ENCODE measurements at places on chromosomes 7 and 10. TPM values are rescaled to one million over a fixed set of nuclear protein-coding genes. Genes with fewer than 3 reads are reported as not detected.

DNA sequence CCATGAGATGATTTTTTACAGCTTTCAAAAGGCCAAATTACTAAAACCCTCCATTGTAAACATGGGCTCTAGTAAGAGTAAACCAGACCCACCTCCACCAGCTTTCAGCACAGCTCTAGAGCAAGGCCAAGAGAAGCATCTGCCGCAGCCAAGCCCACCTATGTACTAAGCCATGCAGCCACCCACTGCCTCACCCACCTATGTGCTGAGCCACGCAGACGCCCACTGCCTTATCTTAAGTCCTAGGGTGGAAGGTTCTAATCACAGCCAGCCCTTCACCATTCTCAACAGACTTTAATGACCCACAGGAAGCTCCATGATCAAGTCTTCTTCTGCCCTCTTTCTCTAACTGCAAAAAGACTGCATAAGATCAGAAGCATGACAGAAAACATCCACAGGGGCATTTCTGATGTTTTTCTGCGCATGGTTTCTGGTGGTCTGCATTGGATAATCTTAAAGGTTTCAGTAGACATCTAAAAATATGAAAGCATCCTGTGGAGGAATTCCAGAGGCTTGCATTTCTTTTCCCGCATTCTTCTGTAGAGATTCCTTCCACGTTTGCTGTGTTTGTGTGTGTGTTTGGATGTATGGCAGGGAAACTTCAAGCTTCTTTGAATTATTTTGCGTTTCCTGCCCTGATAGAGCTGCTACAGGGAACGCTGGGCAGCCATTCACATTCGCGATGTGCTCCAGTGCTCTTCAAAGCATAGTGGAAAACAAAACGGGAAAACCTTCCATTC lies 286.1 kb upstream of the KLF6 start:
- no peaks in the 10 kb centered on the region for H3K27me3 ChIP-seq
- no peak for DNase-seq
- H3K4me3 ChIP-seq, result no peak overlapping the region
- H3K27ac ChIP-seq, result no peak overlapping the region
- no peaks in the 10 kb centered on the region for H3K36me3 ChIP-seq

The MMD2 gene
- not detected for total RNA-seq

The FEZF1 gene
- total RNA-seq, result not detected

The CYP2C8 gene
- total RNA-seq, result not detected

GRCh38 chr10:26407406-26407969 lies 30.7 kb upstream of the APBB1IP start:
- DNase-seq, result no peak
- no peak overlapping the region for H3K4me3 ChIP-seq
- H3K27me3 ChIP-seq, result no peaks in the 10 kb centered on the region
- H3K27ac ChIP-seq, result no peak overlapping the region

The POP7 gene
- 23.3 TPM for total RNA-seq

The AOC1 gene
- total RNA-seq, result not detected

- H3K4me1 ChIP-seq, result no peaks in the 10 kb centered on the region
- H3K36me3 ChIP-seq, result no peaks in the 10 kb centered on the region
- no peaks in the 10 kb centered on the region for H3K27me3 ChIP-seq
- no peak overlapping the region for H3K4me3 ChIP-seq
- no peak overlapping the region for H3K27ac ChIP-seq
Observed at GRCh38 chr7:48511080-48511479, 339.8 kb downstream of the ABCA13 start.

- H3K4me3 ChIP-seq, result no peak overlapping the region
- H3K27me3 ChIP-seq, result no peaks in the 10 kb centered on the region
- no peaks in the 10 kb centered on the region for H3K4me1 ChIP-seq
- H3K27ac ChIP-seq, result no peak overlapping the region
Observed at GRCh38 chr7:87375662-87376435, 30.4 kb downstream of the CROT start.

The TRIP6 gene
- 8.5 TPM for total RNA-seq

GRCh38 chr10:97849687-97850402 lies at the start of gene GOLGA7B:
Gene GOLGA7B, plus strand, starts transcription at chr10:97849843. Its CDS starts 461 bp downstream, at chr10:97850304.
- H3K36me3 ChIP-seq, result no peaks in the 10 kb centered on the region
- peak; percentile 88 for DNase-seq
- peak within 1 kb of the TSS; percentile 46 for H3K27ac ChIP-seq
- H3K27me3 ChIP-seq, result peaks cover 79% of the 10 kb centered on the region
- peaks cover 6% of the 10 kb centered on the region for H3K4me1 ChIP-seq

The AZGP1 gene
- 57.1 TPM for total RNA-seq

DNA sequence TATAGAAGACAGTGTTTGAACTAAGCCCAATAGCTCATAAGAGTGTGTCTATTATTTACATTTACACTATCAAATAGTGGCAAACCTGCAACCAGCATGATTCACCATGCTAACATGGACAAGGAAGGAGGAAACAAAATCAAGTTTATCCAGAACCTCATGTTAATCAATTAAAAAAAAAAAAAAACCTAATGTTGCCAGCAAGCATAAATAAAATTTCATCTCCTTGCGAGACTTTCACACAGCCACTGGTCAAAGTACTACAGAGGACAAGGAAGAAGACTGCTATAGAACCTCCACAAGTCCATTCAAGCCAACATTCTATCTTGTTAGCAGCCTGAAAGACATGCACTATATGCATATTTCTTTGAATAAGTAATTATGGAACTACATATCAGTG lies 9.7 kb downstream of the TM9SF3 start:
- no peak overlapping the region for H3K4me3 ChIP-seq
- peaks cover 91% of the 10 kb centered on the region for H3K4me1 ChIP-seq
- H3K36me3 ChIP-seq, result peaks cover 10% of the 10 kb centered on the region
- no peaks in the 10 kb centered on the region for H3K27me3 ChIP-seq

The GNGT1 gene
- total RNA-seq, result not detected

DNA sequence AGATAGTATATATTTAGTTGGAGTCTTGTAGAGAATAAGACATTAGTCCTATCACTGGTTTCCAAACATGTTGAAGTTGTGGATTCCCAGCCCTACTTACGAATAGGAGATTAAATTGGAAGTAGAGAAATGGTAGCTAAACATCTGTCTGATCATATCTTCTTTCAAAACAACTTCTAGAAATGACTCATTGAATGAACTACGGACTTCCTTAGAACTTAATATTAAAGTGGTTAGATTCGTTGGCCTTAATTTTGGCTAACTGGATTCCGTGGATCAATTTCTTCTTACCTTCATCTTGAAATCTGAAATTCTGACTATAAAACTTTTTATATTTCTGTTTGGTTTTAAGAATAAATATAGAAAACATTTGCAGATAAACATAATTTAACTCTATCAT lies 3.4 kb downstream of the PHF14 start:
- H3K4me1 ChIP-seq, result peaks cover 8% of the 10 kb centered on the region
- no peaks in the 10 kb centered on the region for H3K36me3 ChIP-seq
- H3K27me3 ChIP-seq, result no peaks in the 10 kb centered on the region

The GAD2 gene
- not detected for total RNA-seq

GRCh38 chr7:79292834-79293233 lies 160.6 kb downstream of the MAGI2 start:
- H3K27ac ChIP-seq, result peak overlapping the region; percentile 23
- H3K4me3 ChIP-seq, result no peak overlapping the region
- H3K27me3 ChIP-seq, result no peaks in the 10 kb centered on the region
- no peak for DNase-seq

GRCh38 chr7:113373863-113374262 lies 255.5 kb upstream of the SMIM30 start:
- H3K27me3 ChIP-seq, result no peaks in the 10 kb centered on the region
- no peaks in the 10 kb centered on the region for H3K36me3 ChIP-seq
- no peak overlapping the region for H3K4me3 ChIP-seq

GRCh38 chr7:45573661-45574415 lies at the start of gene ADCY1:
Gene ADCY1, plus strand, starts transcription at chr7:45574368. Its CDS starts 176 bp downstream, at chr7:45574544.
- peak within 1 kb of the TSS; percentile 53 for H3K4me3 ChIP-seq
- no peak for DNase-seq
- no peaks in the 10 kb centered on the region for H3K27me3 ChIP-seq

DNA sequence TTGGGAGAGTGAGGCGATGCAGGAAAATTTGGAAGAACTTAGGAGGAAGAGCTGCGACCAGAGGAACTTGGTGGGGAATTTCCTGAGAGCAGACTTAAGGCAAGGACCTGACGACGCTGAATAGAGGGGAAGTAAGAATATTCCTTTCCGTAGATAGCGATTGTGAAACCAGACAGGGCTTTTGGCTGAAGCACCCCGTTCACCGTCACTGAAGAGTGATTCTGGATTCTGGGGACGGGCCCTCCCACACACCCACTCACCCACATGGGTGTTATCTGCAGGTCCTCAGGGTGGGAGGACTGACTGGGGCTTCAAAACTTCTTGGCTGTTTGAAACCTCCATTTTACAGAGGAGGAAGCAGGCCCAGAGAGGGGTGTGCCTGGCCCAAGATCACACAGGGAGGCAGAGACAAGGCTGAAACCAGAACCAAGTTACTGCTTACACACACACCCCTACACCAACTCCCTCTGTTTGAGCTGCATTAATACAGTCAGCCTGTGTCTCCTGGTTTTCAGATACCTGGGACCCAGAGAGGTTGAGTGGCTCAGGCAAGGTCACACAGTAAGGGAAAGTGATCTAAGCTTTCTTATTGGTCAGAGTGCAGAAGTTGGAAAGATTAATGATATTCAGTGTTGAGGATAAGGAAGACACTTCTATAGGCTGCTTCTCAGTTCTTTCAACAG lies 37.2 kb upstream of the CDH23 start:
- no peak overlapping the region for H3K27ac ChIP-seq
- no peak for DNase-seq
- H3K4me3 ChIP-seq, result no peak overlapping the region
- H3K36me3 ChIP-seq, result peaks cover 80% of the 10 kb centered on the region
- no peaks in the 10 kb centered on the region for H3K27me3 ChIP-seq

GRCh38 chr7:47672271-47672791 lies 90.4 kb upstream of the TNS3 start:
- H3K4me3 ChIP-seq, result no peak overlapping the region
- DNase-seq, result no peak
- no peaks in the 10 kb centered on the region for H3K36me3 ChIP-seq
- no peaks in the 10 kb centered on the region for H3K27me3 ChIP-seq
- no peaks in the 10 kb centered on the region for H3K4me1 ChIP-seq
- H3K27ac ChIP-seq, result no peak overlapping the region

DNA sequence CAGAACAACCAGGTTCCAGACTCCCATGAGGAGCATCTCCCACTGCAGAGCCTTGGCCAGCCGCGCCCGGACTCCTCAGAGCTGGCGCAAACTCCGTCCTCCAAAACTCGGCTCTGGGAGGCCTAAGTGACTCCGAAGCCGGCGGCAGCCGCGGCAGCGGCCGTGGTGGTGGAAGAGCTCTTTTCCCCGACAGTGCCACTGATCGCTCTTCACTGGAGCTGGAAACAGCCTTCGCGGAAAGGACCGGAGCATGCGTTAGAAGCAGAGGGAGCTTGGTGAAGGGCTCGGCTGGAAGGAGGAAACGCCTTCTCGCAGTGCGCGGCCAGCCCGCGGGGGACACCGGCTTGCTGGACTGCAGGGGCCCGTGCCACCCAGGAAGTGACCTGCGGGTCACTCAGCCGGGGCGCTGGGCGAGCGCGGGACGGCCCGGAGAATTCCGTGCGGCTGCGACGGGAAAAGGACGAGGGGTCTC lies 5.0 kb upstream of the HOXA13 start:
- no peak overlapping the region for H3K4me3 ChIP-seq
- H3K36me3 ChIP-seq, result no peaks in the 10 kb centered on the region
- H3K27me3 ChIP-seq, result peaks cover 97% of the 10 kb centered on the region
- H3K4me1 ChIP-seq, result peaks cover 29% of the 10 kb centered on the region

GRCh38 chr7:111806232-111806631 lies 243.9 kb upstream of the IMMP2L start:
- H3K27ac ChIP-seq, result no peak overlapping the region
- H3K27me3 ChIP-seq, result no peaks in the 10 kb centered on the region
- DNase-seq, result no peak
- no peak overlapping the region for H3K4me3 ChIP-seq
- peaks cover 17% of the 10 kb centered on the region for H3K36me3 ChIP-seq

GRCh38 chr7:34162677-34163076 lies 257.3 kb downstream of the BMPER start:
- no peak overlapping the region for H3K27ac ChIP-seq
- H3K4me3 ChIP-seq, result no peak overlapping the region
- DNase-seq, result no peak
- peaks cover 20% of the 10 kb centered on the region for H3K4me1 ChIP-seq

All from stomach (tissue), 19 donors.